ENCODE measurements at places on chromosomes 4 and X.

DNA sequence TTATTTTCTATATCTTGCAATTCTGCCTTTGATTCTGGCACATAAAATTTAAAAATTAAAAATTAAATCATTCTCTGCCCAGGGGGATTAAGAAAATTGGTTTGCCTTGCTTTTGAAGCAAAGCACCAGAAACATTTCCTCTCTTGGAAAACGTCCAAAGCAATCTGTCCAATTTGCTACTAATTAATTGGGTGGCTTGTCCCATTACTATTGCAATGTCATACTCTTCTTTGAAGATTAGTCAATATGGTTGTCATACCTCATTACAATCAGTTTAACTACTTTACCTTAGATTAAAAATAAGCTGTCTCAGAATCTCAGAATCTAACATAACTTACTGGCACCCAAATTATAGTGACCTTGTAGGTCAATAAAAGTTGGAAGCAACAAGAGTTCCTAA is 208.8 kb downstream of the TMA16 start:
- no peak for DNase-seq

DNA sequence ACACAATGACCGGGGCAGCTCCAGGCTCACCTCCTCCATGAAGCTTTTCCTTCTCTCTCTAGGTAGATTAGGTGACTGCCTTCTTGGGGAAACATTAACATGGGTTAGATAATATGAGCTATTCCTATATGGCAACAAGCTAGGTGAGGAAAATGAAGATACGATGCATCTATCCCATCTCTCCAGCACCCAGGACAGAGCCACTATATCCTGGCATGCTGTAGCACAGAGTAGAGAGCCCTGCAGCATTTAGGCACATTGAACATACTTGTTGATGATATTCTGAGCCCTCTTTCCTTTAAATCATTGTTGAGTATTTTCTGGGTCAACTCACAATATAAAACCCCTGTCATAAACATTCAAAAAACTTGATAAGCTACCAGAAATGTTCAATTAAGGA is 494.2 kb upstream of the MAGEB2 start:
- DNase-seq, result no peak

DNA sequence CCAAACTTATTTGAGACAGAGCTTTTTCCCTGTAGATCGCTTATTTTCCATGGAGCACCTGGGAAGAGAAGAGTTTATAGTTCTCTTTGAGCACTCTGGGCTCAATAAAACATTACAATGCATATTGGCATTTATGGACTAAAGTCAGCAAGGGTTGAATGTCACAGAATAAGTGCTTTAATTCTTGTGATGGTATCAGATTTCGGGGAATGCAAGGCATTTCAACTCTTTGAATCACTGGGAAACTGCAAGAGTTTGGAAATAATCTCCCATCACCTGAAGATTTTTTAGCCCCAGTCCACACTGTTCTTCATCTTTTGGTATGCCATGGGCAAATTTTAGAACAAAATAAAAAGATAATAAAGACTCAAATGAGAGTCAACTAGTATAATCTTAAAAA is 111.5 kb upstream of the WDFY3 start:
- no peak for DNase-seq

DNA sequence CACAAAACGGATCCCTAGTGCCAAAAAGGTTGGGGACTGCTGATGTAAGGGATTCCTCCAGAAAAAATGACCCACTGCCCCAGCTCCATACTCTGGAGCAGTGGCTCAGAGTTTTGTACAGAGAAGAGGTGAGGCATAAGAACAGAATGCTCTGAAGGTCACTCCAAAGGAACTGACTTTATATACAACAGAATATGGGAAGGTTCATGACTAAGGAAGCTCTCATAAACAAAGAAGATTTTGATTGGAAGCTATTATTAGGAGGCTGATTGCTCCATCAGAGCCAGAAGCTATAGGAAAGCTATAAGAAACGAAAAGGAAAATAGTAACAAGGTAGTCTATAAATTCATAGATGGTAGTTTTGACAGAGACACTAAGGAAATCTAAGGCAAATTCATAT is 203.1 kb downstream of the SLC7A11 start:
- DNase-seq, result no peak

Data from NCI-H2107 (cell line).